ENCODE measurements at places on chromosomes 5 and 9. TPM values are rescaled to one million over a fixed set of nuclear protein-coding genes. Genes with fewer than 3 reads are reported as not detected.
A peak's percentile ranks its signal among the peaks of the same experiment; 100 is the strongest.

DNA sequence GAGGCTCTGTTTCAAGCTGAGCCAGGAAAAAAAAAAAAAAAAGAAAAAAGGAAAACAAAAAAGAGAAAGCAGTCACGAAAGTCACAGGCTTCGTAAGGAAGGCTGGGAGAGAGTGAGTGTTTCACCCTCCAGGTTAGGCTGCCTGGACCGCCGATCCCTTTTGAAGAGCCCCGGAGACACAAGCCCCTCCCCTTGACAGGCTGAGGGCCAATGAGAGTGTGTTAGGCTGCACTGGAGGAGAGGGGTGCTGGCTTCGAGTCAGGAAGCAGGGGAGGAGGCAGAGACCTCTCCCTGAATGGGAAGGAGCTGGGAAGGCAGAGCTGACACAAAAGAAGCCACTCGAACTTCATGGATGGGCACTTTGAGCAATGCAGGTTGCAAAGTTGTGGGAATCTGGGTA is at the start of gene NMUR2:
Gene NMUR2, minus strand, starts transcription at position 135 of the 400 bp plus-strand sequence. CDS start 166 bp downstream, outside the sequence.
- no peak for DNase-seq

GRCh38 chr5:33854733-33855151 is 37.0 kb downstream of the ADAMTS12 start:
- DNase-seq = no peak

The HK3 gene
- 0.11 TPM for total RNA-seq

DNA sequence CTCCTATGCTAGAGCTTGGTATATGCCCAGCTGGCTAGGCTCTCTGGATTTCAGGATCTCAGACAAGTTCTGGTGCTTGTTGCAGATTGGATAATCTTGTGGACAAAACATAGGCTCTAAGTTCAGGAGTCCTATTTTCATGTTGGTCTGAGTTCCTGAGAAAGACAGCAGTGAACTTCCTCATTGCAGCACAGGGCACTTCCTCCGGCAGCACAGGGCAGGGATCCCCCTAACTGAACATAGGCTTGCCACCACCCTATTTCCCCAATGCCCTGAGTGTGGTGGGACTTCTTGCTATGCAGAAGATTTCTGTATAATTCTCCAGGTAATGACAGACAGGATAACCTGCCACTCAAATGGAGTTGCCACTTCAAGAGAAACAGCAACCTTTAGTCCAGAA is 220.1 kb downstream of the PIK3R1 start:
- no peak for DNase-seq

- no peak for DNase-seq
Measured at GRCh38 chr5:115842089-115842935, 577 bp downstream of the AP3S1 start.

GRCh38 chr5:100430268-100431195 is 104.6 kb upstream of the FAM174A start:
- DNase-seq = peak; percentile 60

The CKMT2 gene
- 0.51 TPM for total RNA-seq

The ANKRD18A gene
- 15.2 TPM for total RNA-seq

The FOXD4 gene
- total RNA-seq = not detected

- DNase-seq = no peak
Measured at GRCh38 chr5:60014331-60014730, 120.8 kb upstream of the PDE4D start.

- DNase-seq = no peak
Measured at GRCh38 chr9:115234094-115234493, 116.1 kb upstream of the TNC start.

DNA sequence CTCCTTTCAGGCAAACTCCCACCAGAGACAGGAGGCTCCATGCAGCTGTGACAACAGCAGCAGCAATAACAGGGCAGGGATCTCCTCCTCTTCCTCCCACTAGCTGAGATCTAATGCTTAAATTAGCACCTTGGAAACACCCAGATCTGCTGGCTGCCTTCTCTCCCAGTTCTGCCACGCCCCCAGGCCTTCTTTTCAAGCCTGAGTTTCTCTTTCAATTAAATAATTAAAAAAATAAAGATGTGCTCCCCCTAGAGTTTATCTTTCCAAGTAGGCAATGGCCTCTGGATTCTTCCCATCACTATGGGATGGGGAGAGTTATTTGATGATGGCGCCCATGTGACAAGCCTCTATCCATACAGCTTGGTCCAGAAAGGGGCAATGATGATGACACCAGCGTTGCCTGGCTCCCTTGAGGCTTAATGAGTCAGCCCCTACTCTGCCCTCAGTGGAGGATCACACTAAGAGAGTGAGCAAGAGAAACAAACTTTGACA is 3.8 kb downstream of the FAM219A start:
- DNase-seq = no peak

The IL13 gene
- 0.98 TPM for total RNA-seq

GRCh38 chr9:95167998-95168397 is 149.5 kb downstream of the FANCC start:
- DNase-seq = no peak

The CNOT6 gene
- 28.7 TPM for total RNA-seq

The ST6GALNAC6 gene
- 55.2 TPM for total RNA-seq

The TRIM7 gene
- 4.8 TPM for total RNA-seq

DNA sequence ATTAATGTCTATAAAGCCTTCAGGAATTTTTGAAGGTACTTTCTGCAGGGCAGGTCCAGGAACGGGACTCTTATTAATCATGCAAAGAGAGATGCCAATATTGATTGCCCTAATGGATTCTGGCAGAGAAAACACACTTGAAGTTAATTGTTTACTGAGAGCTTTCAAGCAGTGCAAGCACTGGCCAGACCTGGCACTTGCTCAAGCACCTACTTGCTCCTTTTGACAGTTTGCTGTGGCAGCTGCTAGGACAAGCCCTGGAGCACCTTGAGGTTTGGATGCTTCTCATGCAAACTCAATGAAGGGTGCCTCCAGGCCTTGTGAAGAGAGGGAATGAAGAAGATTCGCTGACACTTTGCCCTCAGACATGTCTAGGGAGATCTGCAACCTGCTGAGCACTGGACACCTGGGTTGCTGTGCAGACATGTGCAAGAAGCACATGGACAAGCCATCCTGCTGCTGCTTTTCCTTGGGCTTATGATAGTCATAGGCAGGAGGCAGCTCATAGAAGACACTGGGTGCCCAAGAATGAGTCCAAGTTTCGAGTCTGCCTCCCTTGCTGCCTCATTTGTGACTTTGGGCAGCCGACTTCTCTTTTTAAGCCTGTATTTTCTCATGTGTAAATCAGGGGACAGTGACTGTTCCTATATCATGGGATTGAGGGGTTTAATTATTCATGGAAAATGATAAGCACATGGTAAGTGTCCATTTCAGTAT is 88.8 kb upstream of the EQTN start:
- no peak for DNase-seq

The GARIN3 gene
- 0.47 TPM for total RNA-seq

DNA sequence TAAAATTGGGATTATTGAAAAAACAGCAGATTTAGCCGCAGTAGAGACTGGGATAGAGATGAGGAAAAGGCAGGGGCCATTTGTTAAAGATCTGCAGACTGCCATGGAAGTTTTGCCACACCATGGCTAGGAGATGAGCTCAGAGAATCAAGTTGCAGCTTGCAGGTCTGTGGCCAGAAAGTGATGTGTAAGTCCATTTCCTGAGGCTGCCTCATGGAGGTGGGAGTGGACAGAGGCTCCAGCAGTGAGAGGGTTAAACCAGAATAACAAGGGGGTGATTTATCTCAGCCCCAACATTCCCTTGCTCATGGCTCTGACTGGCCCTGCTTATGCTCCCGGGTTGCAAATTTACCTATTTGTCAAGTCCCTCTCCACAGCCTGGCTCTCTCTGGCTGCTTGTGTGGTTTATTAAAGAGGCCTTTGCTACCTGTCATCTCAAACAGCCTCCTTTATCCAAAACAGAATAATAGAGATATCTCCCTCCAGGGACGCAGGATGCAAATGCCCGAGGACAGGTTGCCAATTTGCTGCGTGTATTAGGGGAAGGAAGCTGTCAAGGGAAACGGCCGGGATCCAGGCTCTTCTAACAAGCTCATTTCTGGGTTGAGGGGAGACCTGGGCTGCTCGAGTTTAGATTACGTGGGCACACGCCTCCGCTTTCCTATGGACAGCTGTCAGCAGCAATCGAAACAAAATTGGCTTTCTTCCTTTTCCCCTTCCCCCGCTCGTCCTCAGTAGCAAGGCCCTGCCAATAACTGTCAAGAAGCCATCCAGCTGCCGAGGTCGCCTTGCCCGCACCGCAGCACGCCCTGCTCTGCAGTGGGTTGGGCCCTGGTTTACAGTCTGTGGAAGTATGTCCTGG is 72.8 kb upstream of the PITX1 start:
- DNase-seq = no peak

DNA sequence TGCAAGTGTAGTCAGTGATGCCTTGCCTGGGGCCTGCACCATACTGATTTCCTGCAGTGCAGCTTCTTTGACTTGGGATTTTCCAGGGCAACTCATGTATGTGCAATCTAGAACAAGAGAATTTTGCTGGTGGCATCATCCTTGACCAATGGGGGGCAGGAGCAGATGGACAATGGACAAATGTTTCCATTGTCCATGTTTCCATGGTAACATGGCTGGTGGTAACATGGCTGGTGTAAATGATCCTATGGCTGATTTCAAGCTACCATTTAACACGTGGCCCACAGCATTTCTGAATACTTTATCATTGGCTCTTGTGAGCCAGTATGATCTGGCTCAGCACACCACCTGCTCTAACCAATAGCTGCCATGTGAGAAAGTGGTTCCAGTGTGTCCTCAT is 130.1 kb upstream of the OSMR start:
- no peak for DNase-seq

The KCNT1 gene
- total RNA-seq = not detected

DNA sequence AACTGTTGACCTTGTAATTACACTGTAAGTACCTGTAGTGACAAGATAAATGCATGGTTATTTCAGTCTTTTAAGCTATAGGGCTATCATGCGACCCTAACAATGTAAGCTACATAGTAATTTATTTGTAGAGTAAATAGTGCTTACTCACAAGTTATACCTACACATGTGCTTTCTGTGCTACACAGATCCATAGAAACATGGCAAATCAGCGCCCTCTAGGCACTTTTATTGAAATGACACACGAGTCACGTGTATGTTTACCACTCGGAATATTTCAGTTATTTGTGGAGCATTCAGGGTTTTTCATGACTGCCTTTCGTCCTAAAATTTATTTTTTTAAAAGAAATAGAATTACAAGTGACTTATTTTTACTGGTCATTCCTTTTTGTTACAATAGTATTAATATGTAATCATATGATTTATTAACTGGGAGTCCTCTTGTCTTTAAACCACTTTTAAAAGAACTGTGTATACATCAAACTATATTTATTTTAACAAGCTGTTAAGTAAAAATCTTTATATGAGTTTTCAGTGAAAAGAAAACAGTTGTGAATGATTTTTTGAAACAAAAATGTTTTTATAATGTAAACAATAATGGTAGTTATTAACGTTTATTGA is 1242.3 kb upstream of the WWC1 start:
- no peak for DNase-seq

- DNase-seq = no peak
Measured at GRCh38 chr9:110744715-110745384, 76.3 kb downstream of the MUSK start.

- peak; percentile 49 for DNase-seq
Measured at GRCh38 chr5:150117945-150118560, 31.7 kb upstream of the CSF1R start.

DNA sequence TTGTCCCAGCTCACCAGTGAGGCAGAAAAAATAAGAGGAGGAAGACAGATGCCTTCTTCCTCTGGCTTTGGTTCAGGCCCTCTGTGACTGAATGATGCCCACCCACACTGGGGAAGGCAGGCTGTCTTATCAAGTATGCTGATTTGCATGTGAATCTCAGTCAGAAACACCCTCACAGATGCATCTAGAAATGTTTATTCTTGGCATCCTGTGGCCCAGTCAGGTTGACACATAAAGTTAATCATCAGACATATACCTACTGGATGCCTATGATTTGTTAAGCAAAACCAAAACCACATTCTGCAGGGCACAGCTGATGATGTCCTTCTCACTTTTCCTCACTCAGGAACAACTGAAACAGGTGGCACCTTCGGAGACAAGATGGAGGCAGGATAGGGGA is 243.4 kb upstream of the KCNN2 start:
- DNase-seq = no peak

DNA sequence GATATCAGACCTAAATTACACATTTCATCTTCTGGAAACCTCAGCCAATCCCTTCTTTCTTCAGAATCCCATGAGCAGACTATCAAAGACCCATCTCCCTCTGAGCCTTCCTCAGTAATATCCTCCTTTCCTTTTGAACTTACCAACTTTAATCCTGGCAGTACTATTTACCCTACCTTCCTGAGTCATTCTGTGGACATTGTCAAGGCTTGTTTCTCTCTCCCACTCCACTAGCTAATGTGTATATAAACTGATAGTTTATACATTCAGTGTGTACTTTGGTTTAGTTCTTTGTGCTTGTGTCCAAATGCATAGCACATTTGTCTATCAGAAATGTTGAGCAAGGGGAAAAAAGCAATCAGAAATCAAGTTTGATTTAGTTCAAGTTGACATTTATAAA is 568.3 kb downstream of the CSNK1G3 start:
- DNase-seq = no peak

- no peak for DNase-seq
Measured at GRCh38 chr5:11037941-11038340, 276.9 kb upstream of the DAP start.

DNA sequence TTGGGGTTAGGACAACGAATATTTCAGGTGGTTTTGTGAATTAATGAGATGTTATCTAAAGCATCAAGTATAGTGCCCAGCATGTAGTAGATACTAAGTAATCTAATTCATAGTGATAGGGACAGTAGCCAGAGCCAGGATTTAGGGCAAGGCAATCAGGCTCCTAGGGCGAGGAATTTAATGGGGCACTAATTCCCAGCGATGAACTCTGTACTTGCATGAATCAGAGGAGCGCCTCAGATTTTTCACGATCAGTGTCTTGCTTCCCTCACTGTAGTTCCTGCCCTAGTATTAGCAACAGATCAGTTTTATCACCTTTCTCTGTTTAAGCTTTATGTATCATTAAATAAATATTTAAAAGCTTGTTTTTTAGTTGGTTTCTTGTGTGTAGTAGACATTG is 3.1 kb downstream of the AGGF1 start:
- no peak for DNase-seq

The BARX1 gene
- total RNA-seq = not detected
